Astrocyte (in vitro differentiated cells and primary cell): ENCODE measurements at places on chromosomes 11 and 22. TPM values are rescaled to one million over a fixed set of nuclear protein-coding genes. Genes with fewer than 3 reads are reported as not detected.

- no peak for DNase-seq
These were observed 34.3 kb upstream of the PRODH start for GRCh38 chr22:18970176-18970947.

The SYT9 gene
- 0.14 and 0.16 TPM in 2 replicates for total RNA-seq

The B3GAT3 gene
- 52.4 and 54.5 TPM in 2 replicates for total RNA-seq

GRCh38 chr11:57527056-57527631 lies 3.4 kb downstream of the TIMM10 start:
- DNase-seq = peak; percentile 20

The CHRM4 gene
- 0.27 and 0.43 TPM in 2 replicates for total RNA-seq

DNA sequence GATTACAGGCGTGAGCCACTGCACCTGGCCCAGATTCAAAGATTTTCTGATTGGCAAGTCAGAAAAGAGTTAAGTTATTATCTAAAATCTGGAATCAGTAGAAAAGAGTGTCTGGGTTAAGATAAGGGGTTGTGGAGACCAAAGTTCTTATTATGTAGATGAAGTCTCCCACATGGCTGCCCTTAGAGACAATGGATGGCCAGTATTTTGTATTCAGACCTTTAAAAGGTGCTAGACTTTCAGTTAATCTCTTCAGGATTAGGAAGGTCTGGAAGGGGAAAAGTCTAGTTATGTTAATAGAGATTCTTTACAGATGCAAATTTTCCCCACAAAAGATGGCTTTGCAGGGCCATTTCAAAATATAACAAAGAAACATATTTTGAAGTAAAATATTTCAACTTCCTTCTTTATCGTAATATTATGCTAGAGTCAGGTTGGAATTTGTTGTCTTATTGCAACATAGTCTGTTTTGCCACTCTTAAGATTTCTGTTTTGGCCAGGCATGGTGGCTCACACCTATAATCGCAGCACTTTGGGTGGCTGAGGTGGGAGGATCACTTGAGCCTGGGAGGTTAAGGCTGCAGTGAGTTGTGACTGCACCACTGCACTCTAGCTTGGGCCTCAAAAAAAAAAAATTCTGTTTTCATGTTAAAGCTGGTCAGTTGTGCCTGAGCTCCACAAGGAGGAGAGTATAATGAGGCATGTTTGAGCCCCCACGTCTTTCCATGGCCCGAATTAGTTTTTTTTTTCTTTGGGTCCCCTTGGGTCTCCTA lies 14.0 kb downstream of the GRAMD1B start:
- no peak for DNase-seq

The PNPLA5 gene
- not detected in 2 replicates for total RNA-seq

The MLC1 gene
- 0.09 and 0.70 TPM in 2 replicates for total RNA-seq

The SYT12 gene
- total RNA-seq = 0.34 and 0.62 TPM in 2 replicates

GRCh38 chr11:21142007-21142406 lies 472.6 kb downstream of the NELL1 start:
- no peak for DNase-seq

The KRTAP5-10 gene
- 0.34 TPM in 1 of 2 replicates, not detected in the other for total RNA-seq

The PANX2 gene
- total RNA-seq = 2.3 and 2.8 TPM in 2 replicates

- no peak for DNase-seq
These were observed 63.2 kb upstream of the TOP3B start for GRCh38 chr22:22045571-22046335.

GRCh38 chr22:25659413-25659812 lies 82.6 kb upstream of the MYO18B start:
- no peak for DNase-seq

The MMP7 gene
- 2.6 and 8.4 TPM in 2 replicates for total RNA-seq

The SCGB2A2 gene
- total RNA-seq = not detected in 2 replicates

- no peak for DNase-seq
These were observed 14.5 kb upstream of the LRRC55 start for GRCh38 chr11:57167125-57167846.

DNA sequence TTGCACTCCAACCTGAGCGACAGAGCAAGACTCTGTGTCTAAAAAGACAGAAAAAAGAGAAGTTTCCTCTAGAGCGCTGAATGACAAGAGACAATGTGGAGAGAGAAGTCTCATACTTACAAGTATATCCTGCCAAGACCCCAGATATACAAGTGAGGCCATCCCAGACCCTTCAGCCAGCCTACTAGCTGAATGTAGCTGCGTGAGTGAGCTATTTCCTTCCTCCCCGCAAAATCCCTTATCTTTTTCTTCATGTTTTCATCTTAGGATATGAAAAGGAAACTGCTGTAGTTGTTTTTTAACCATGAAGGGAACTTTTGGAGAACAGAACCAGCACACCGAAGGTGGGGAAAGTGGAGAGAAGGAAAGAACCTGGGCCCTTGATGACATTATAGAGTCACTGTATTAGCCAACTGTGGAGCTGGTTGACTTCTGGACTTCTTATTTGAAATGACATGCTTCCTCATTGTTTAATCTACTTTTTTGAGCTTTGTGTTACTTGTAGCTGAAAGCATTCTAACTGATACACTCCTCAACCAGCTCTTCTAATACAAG lies 4.4 kb upstream of the DDX17 start:
- DNase-seq = no peak

GRCh38 chr11:64659417-64660144 lies 63.4 kb downstream of the NRXN2 start:
- DNase-seq = peak; percentile 84
